Left ventricle myocardium inferior (tissue), 1 donor: ENCODE measurements at places on chromosomes 5 and 9.

DNA sequence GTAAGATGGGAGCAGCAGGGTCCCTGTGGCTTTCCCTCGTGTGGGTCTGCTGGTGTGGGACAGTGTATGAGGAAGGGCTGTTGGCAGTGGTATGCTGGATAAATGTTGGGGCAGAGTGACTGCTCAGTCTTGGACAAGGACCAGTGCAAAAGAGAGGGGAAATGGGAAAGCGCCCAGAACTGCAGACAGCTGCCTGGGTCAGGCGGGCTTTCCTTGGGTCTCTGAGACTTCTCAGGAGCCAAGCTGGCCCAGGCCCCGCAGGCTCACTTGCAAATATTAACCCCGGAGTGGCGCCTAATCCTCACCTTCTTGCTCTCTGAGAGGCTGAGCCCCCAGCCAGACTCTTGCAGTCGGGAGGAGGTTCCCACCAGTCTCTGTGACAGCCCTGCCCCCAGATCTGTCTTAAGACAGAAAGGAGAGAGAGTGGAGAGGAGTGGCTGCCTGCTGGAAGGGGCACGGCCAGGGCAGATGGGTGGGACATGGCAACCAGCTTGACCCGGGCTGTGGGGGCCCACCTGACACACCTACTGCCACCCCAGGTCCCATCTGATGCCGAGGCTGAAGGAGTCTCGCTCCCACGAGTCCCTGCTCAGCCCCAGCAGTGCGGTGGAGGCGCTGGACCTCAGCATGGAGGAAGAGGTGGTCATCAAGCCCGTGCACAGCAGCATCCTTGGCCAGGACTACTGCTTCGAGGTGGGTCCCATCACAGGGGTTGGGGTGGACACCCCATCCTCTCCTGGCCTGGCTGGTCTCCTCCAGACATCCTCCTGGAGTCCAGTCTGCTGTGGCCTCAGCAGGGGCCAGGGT lies 105.2 kb downstream of the DAB2IP start:
- no peak for DNase-seq

DNA sequence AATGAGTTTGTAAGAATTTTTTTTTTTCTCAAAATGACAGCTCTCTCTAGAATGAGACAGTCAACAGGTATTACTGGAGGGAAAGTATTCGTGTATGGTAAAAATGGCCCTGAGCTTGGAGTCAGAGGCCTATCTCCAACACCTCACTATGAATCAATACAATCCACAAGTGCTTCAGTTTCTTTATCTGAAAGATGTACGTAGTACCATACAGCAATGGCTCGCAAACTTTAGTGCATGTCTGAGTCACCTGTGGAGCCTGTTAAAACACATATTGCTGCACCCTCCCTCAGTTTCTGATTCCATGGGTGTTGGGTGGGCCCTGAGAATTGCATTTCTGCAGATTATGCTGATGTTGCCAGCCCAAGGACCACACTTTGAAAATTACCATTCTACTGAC lies 44.6 kb downstream of the DMRT2 start:
- DNase-seq, result no peak

DNA sequence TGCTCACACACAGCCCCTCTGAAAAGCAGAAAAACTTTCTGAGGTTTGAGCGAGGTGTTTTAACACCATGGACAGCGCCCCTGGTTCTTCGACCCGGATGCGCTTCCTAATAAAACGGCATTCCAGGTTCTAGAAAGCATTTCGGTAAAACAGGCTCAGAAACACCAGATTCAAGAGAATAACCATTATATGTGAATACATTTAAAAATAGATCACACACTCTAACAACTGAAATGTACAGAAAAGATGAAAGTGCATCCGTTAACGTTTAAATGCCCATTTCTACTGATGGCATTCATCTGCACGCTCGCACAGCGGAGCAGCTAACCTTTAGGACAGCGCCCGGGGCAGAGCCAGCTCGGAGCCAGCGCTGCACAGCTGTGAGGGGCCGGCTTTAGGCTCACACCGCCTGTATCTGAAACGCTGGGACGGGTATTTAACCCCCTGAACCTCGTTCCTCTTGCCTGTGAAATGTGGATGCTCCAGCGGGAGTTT lies 26.3 kb upstream of the TENT4A start:
- no peak for DNase-seq

DNA sequence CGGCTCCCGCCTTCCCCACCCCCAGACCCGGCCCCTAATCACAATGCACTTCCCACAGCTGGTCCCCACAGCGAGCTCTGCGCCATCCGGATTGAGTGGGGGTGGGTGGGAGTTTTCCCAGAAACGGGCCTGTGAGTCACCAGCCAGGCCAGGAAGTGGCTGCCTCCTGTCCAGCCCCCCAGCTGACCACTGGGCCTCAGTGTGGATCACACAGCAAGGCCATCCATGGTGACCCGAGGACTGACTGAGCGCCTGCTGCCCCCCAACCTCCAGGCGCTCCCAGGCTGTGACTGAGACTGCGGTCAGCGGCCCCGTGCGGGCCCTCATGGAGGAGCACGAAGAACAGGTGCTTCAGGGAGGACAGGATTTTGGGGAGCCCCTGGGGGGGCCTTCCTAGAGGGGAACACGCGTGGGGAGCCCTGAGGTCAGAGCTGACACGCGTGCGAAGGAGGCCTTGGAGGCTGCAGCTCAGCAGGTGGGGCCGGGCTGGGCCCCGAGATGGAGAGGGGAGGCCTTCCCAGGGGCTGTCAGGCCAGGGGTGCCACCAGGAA lies 48.3 kb upstream of the EGFL7 start:
- DNase-seq, result peak; percentile 65

GRCh38 chr5:122413722-122414121 lies 101.7 kb downstream of the SNCAIP start:
- DNase-seq, result no peak
